ENCODE measurements at places on chromosomes 2 and 18.

DNA sequence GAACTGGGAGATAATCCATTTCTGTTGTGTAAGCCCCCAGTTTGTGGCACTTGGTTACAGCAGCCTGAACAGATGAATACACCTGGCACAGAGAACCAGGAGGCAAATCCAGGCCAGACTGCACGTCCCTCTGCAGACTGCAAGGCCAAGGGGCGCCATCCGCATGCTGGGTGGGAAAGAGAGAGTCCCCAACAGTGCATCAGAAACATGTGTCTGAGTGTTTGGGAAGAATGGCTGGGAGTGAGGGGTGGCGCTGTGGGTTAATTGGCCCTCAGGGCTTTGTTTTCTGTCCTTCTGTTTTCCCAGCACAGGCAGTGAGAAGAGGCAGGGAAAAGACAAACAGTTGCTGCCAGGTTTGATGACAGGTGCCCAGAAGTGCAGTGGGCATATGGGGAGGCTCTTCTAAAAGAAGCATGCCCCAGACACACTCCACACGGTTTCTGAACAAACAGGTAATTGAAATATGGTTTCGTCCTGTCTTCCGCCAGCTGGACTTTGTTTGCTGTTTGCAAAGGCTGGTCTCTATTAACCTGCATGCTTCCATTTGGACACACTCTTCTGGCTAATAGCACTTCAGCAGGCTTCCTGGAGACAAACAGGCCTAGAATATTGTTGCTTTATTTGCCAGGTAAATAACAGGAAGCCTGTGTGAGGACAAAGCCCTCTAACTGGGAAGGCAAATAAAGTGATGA, 43.4 kb upstream of the SEC11C start:
- no peak for DNase-seq

GRCh38 chr2:212135739-212136138, 402.9 kb downstream of the ERBB4 start:
- no peak for DNase-seq

DNA sequence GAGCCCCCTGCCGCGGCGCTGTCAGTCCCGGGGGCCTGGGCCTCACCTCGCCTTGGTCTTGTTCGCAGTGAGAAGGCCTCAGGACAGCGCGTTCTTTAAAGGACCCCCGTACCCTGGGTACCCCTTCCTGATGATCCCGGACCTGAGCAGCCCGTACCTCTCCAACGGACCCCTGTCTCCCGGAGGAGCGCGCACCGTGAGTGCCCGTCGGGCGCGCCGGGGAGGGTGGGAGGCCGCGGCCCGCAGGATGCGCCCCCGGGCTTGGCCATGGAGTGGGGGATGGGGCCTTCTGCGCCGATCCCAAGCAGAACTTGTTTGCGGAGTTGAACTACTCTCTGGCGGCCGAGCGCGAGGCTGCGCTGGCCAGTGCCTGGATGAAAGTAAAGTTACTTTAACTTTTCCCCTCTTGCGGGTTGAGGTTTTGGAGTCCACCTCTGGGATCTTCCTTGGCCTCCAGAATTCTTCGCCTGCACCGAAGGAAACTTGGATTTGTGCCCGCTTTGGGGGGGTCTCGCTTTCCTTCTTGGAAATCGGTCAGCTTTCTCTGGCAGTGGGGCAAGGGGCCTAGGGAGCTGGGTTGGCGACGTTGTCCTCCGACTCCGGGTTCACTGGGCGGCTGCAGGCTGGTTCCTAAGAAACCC, 1.2 kb downstream of the TCF7L1 start:
- DNase-seq = no peak

DNA sequence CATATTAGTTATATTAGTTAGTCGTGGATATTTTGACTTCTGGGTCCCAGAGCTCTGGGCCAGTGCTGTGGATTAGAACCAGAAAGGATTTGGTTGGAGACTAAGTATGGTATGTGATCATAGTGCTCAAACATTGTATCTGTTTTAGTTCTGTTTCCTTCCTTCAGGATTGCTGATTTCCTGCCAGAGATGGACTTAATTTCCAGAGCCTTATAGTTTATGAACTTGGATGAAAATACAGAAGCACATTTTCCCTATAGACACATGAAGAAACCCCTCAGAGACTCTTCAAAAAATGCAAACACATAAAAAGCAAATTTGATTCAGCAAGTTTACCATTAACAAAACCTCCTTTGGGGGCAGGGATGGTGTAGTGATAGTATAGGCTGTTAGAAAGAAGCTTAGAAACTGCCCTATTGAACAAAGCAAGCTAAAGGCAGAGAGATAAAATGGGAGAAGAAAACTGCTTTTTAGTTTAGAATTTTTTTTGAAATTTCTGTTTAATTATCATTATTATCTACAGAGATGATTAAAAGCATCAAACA, 88.7 kb upstream of the EFEMP1 start:
- DNase-seq = no peak

GRCh38 chr18:5759194-5759593, 136.1 kb downstream of the TMEM200C start:
- no peak for DNase-seq

GRCh38 chr2:160666154-160667060, 172.8 kb upstream of the RBMS1 start:
- DNase-seq = peak; percentile 53

DNA sequence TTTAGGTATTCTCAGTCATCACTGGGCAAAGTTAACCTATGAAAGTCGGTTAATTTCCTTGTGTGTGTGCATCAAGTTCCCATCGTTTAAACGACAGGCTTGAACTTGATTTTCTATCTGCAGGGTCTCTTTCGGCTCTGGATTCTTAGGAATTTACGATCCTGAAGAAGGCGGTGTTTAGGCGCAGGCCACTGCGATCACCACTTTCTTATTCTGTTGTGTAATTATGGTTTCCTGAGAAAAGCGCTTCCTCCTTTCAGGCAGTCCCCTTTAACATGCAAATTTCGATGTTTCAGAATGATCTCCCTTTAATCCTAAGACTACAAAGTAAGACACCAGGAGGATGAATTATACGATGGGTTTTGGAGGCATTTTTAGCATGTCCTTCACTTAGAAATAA, 27.9 kb upstream of the MBP start:
- no peak for DNase-seq

- DNase-seq = no peak
These were observed 14.6 kb downstream of the FHL2 start for GRCh38 chr2:105384216-105384615.

DNA sequence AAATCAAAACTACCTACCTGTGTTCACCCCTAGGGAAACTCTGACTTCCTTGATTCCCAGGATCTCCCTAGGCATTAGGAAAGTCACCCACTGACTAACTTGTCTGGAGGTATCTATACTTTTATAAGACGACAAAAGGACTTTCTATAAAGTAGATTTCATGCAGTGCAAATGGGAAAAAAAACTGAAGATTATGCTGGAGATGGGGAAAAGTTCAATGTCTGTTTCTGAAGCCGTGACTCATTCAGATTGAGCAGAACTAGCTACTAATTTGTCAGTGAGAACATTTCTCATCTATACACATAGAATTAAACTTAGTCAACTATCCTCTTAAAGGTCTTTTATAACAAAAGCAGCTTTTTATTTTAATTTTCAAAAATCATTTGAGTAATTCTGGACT, 6.0 kb downstream of the SEPTIN10 start:
- DNase-seq = no peak

GRCh38 chr2:38194751-38195150, 118.8 kb upstream of the CYP1B1 start:
- no peak for DNase-seq

- DNase-seq = no peak
These were observed 40.4 kb upstream of the FSHR start for GRCh38 chr2:49194701-49195100.

DNA sequence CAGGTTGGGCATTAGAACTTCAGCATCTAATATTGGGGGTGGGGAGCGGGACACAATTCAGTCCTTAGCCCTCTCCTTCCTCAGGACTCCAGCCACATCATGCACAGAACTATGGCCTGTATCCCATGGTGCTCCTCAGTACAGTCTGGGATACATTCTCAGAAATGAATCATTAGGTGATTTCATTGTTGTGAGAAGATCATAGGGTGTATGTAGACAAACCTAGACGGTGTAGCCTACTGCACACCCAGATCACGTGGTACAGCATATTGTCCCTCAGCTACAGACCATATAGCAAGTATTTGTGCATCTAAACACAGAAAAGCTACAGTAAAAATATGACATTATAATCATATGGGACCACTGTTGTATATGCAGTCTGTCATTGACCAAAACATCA, 23.2 kb upstream of the IMP4 start:
- no peak for DNase-seq

DNA sequence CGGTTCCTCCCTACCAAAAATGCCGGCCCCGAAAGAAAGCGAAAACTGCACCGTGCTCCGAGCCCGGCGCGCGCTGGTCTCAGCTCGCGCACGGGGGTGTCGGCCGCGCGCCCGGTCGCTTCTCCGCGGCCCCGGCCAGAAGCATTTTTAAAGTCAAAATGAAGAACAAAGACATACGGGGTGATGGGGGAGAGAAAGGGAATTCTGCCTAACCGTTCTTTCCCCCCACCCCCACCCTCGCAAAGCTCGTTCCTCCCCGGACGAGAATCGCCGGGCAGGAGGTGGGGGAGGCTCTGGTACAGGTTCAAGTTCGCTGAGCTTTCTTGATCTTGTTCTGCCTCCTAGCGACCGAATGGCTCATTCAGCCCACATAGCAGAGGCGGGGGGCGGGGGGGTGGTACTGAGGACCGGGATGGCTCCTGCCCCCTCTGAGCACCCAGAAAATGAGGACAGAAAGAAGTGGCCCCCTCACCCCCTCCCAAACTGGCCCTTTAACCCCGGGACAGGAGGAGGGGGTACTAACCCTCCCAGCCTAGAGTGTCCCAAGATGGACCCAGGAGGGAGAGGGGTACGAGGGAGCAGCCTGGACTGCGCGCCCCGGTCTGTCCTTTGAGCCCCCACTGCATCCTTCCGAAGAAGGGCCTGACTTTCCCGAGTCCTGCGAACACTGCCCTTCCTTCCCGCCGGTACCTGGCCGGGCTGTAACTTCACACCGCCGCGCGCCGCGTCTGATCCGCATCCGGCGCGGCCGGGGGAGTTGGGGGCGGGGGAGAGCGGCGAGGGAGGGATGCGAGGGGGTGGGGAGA, 3.1 kb downstream of the BCL11A start:
- DNase-seq = peak; percentile 53

GRCh38 chr18:72848503-72849237, 19.1 kb downstream of the NETO1 start:
- DNase-seq = no peak

DNA sequence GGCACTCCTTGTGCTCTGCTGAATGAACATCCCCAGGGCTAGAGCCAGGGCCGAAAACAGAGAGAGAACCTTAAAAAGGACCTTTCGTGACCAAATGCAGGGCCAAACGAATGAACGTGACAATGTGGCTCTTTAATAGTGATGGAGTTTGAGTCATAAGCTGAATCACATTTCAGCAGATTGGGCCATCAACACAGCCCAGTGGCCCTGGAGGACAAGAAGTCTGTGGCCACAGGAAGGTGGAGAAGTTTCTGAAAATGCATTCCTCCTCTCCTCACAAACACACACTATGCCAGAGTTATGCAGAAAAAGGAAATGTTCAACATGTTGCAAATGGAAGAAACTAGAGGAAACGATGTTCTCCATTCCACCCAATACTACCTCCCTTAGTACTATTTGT, 415.8 kb downstream of the HRH4 start:
- DNase-seq = no peak

DNA sequence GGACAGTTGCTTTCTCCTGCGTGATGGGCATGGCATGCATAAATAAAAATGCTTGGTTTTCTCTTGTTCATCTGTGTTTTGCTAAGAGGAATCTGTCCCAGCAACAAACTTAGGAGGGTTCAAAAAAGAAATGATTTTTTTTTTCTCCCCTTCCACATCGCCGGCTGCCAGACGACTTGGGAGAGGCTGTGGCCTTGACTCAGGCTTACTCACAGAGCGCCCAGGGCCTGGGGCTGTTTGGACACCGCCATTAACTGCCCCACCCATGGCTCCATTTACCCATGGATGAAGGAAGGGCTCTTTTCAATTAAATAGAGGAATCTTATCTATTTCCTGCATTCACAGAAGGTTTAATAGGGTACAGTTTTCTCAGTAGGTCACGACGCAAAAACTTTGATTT, 22.3 kb upstream of the SERPINB5 start:
- DNase-seq = no peak

- no peak for DNase-seq
These were observed 767 bp upstream of the NPPC start for GRCh38 chr2:231926761-231927565.

GRCh38 chr2:83595121-83595690, 863.9 kb downstream of the SUCLG1 start:
- DNase-seq = no peak

DNA sequence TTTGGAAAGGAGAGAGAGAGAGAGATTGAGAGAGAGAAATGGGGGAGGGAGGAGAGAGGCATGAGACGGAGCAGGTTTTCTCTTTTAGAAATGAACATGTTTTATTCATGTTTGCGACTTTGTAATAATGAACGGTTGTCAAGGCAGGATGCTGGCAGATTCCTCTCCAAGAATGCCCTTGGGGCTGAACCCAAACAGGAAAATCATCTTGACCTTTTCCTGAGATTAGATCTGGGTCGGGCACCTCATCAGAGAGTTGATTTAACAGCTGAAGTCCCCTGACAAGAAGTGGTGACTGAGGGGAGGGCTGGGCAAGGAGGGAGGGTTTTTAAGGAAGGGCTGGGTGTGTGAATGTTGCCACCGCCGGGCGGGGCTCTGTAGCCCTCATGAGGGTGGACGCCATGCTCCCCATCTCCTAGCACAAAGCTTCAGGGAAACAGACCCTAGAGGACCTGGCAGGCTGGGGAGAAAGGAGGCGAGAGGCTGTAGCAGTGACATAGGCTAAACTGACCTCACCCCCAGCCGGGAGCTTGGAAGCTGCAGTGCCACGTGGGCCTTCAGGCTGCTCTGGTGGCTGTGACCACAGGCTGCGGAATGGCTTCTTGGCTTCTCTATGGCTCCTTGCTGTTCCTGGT, 60.0 kb downstream of the LIPG start:
- no peak for DNase-seq

GRCh38 chr2:239288951-239289511, 111.8 kb downstream of the HDAC4 start:
- peak; percentile 66 for DNase-seq

DNA sequence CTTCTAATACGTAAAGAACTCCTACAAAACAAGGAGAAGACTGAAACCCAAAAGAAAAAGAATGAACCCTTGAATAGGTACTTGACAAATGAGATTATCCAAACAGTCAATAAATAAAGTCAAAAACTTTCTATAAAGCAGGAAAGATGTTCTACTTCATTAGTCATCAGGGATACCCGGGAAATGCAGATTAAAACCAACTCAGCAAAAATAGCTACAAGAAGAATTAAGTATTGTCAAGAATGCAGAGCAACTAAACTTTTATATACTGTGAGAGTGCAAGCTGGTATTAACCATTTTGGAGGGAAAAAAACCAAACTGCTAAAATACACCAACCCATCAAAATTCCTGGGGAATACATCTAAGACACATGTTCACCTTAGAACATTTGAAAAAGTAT, 10.4 kb downstream of the TXNL1 start:
- DNase-seq = no peak

DNA sequence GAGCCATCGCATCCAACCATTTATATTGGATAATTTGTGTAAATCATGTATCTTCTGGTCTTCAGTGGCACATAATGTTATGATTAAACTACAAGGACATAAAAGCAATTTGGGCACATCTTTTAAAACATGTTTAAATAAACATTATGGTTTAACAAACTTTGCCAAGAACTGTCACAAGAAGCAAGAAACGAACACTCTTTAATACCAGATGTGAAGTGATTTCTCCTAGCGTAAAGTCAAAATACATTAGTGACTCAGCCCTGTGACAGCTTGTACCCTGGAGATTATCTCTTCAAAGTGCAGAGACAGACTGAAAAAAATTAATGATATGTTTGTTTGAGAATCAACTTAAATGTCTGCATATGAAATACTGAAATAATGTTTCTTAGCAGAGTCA, 39.9 kb downstream of the DSEL start:
- no peak for DNase-seq
